ENCODE measurements at places on chromosomes 12 and 14.

GRCh38 chr14:77314043-77314442, 6.6 kb downstream of the POMT2 start:
- DNase-seq: no peak

GRCh38 chr12:49598527-49598926, 6.9 kb downstream of the FAM186B start:
- DNase-seq: no peak

GRCh38 chr12:131249246-131250027, 295.7 kb downstream of the ADGRD1 start:
- no peak for DNase-seq

- peak; percentile 84 for DNase-seq
Measured at GRCh38 chr14:53509276-53510244, 356.4 kb upstream of the DDHD1 start.

GRCh38 chr12:117686911-117687377, 281.8 kb downstream of the KSR2 start:
- DNase-seq: no peak

- DNase-seq: no peak
Measured at GRCh38 chr14:24700511-24700910, 66.5 kb upstream of the GZMB start.

DNA sequence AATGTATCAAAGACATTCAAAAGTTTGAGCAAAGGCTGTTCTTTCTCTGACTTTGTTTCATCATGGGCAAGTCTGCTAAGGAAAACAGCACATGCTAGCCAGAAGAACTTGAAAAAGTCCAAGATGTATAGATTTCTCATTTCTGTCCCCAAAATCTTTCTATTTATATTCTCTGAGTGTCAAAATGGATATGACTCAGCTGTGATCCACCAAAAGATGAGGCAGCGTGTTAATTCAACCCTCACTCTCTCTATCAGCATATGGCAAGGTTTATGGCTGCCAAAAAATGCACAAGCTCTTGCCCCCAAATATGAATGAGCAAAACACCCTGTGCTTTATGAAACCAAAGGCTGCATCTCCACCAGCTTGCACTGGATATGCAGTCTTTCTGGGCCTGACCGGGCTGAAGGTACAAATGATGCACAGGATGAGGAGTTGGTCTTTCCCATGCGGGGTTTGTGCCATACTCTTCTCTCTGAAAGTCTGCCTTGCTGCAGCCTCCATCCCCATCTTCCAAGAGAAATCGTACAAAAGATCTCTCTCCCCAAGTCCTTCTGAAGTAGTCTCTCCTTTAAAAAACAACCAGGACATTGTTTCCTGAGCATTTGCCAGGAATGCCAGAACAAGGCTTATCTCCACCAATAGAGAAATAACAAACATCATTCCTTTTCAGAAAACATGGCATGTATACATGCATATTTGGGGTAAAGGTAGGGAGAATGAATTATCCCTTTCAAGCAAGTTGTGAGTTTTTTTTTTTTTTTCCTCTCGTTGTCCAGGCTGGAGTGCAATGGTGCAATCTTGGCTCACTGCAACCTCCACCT, 203.4 kb downstream of the TMX1 start:
- no peak for DNase-seq

DNA sequence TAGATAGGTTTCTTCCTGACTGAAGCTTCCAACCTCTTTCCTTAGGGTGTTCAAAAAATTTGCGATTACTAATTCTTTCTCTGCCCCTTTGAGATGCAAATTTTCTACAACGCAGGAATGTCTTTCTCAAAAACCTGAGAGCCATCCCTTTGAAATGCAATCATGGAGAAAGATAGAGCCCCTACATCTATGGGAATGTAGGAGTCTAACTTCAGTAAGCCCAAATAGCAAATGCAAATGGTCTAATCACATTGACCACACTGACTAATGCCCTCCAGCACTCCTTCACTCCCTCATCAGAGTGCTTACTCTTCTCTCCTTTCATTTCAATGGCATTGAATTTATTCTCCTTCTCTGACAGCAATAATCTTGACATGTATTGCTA, 107.1 kb downstream of the SLC6A15 start:
- DNase-seq: no peak

GRCh38 chr12:4579305-4580102, 17.5 kb downstream of the DYRK4 start:
- DNase-seq: no peak

GRCh38 chr12:108004319-108004718, 124.8 kb upstream of the WSCD2 start:
- no peak for DNase-seq

GRCh38 chr14:38311655-38312054, 55.8 kb upstream of the CLEC14A start:
- DNase-seq: no peak

- DNase-seq: no peak
Measured at GRCh38 chr12:128611736-128612135, 212.0 kb downstream of the SLC15A4 start.

GRCh38 chr12:70553391-70553859, 83.8 kb downstream of the PTPRB start:
- DNase-seq: no peak

DNA sequence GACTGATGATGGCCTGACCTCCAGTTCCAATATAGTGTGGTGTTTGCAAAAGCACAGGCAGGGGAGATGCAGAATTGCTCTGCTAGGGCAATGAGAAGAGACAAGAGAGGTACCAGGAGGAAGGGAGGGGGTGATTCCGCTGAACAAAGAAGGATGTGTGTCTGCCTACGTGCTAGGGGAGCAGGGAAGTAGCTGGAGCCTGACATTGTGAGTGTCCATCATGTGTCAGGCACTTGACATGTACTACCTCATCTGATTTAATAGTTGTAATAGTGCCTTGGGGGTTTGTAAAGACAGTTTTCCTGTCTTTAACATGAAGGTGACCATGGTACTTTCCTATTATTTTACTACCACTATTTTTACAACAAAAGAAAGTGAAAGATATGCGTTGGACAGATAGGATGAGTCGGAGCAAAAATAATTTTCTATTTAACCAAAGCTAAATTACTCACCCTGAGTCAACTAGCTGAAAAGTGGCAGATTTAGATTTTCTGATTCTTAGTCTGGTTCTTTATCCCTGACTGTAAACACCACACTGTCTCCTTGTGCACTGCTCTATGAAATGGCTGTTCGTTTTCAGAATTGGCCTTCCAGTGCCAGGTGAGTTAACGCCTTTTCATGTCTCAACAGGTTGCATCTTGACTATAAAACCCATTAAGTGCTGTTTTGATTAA, 33.7 kb upstream of the TEAD4 start:
- DNase-seq: no peak

- DNase-seq: no peak
Measured at GRCh38 chr14:35407306-35407630, 2.7 kb upstream of the NFKBIA start.

- no peak for DNase-seq
Measured at GRCh38 chr12:102539651-102540553, 59.5 kb upstream of the IGF1 start.

GRCh38 chr12:11916771-11917170, 154.0 kb upstream of the BCL2L14 start:
- no peak for DNase-seq

- no peak for DNase-seq
Measured at GRCh38 chr14:36214476-36215216, 38.1 kb upstream of the PTCSC3 start.

DNA sequence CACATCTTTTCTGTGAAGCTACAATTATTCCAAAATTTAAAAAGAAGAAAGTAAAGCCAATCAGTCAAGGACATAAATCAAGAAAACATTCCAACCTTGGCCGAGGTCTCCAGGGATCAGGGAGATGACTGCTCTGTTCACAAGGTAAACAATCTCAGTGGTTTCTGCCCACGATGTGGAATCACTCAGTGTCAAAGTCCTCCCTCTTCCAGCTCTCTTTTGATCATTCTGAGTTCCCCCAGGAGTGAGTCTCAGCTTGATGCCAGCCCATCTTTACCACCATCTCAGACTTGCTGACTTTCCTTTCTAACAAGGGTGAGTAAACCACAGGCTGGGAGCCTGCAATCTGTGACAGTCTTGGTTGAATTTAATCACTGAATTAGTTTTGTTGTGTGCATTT, 4.8 kb upstream of the SERPINA9 start:
- no peak for DNase-seq

- no peak for DNase-seq
Measured at GRCh38 chr14:84535976-84536375, 994.0 kb upstream of the FLRT2 start.

DNA sequence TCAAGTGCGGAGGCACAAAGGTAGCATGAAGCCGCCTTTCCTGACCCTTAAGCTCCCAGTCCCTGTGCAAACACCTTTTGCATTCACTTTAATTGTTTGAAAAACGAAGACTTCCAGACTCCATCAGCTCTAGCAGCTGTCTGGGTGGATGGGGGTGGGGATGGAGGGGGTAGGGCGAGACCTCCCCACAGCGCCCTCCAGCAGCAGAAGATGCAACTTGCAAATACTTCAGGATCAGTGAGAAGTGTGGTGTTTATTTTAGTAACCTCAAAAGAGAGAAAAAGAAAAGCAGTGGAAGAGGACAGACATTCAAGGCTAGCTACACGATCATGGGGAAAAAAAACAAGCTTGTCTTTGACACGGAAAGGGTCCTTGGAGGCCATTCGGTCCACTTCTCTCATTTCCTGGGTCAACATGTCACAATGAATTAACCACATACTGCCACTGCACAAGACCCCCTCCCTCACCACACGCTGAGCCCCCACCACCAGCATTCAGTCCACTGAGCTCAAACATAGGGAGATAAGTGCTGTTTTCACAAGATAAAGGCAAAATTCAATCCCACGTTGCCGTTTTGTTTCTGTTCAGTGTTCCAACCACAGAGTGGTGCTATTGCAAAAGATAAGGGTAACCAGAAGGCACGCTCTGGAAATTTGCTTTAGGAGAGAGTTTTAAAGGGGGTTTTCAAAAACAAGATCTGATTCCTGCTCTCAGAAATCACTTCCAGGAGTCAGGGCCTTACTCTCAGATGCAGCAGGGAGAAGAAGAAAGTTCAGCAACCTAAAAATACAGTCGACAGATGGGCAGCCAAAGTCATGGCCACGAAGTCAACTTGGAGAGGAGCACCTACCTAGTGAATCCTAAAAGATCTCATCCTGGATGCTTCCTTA, 3.3 kb upstream of the NTF3 start:
- no peak for DNase-seq

DNA sequence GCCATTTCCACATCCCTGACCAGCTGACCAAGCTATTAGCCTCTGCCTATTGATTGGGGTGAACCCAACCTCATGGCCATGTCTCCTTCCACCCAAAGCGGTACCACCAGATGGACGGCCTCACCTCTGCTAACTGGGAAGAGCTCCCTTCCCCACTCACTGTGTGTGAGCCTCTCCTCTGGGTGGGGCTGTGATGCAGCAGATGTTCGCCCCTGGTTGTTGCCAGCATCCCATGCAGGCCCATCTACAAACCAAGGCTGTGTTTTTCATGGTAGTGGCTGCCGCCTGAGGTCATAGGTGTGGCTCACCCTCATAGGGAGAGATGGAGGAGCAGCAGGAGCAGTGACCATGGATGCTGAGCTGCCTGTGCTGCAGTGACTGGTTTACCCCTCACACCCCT, 47.6 kb upstream of the RD3L start:
- no peak for DNase-seq

DNA sequence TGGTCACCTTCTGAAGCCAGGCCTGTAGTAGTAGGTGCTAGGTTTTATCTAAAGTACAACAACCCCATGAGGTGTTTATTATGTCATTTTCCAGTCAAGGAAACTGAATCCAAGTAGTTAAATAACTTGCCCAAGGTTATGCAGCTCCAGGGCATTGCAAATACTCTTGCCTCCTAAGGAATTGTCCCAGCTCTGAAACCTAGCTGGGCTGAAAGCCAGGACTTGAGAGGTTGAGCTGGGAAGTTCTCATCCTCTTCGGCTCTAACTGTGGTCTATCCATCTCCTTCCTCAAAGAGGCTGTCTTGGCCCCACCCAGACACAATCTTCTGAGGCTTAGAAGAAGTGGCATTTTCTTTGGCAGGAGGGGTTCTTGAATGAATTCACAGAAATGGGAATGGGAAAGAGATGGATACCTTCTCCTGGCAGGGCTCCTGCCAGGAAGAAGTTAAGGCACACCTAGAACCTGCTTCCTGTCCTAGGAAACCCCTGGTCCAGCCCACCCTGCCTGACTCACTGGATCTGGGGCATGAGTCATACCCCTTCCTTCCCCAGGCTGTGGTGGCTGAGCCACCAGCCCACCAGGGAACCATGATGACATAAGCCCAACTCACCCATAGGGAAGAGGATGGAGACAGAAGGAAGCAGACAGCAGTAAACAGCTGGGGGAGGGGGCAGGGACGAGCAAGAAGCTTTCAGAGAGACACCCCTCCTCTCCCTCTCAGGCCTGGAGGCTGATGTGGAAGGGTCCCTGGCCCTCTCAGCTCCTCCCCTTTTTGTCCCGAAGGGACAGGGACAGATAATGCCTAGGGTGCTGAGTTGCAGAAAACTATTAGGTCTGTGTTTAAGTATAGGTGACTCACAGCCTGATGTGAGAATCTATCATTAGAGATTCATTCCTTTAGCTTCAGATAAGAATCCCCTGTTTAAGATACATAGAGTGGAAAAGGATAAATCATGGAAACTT, 2.1 kb upstream of the PLEK2 start:
- DNase-seq: no peak

- DNase-seq: peak; percentile 29
Measured at GRCh38 chr14:76456200-76456599, 80.3 kb downstream of the ESRRB start.

DNA sequence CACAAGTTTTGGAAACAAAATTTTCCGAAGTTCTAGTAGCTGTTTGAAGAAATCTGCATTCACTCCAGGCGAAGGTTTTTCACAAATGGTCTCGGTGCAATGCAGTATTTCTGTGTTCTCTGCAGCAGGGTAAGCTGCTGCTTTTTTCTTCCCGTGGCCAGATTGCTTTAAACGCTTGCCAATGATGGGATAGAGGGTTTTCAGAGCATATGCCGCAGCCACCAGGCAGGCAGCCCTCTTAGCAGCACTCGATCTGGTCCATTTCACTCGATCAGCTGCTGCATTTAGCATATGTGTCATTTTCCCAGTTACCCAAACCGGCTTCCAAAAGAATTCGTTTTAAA, 315 bp downstream of the ABCD2 start:
- no peak for DNase-seq

- DNase-seq: no peak
Measured at GRCh38 chr12:4274396-4275015, 944 bp downstream of the CCND2 start.

GRCh38 chr14:85325134-85326017, 204.6 kb upstream of the FLRT2 start:
- DNase-seq: no peak

GRCh38 chr14:81273961-81274575, 53.3 kb upstream of the GTF2A1 start:
- DNase-seq: no peak

DNA sequence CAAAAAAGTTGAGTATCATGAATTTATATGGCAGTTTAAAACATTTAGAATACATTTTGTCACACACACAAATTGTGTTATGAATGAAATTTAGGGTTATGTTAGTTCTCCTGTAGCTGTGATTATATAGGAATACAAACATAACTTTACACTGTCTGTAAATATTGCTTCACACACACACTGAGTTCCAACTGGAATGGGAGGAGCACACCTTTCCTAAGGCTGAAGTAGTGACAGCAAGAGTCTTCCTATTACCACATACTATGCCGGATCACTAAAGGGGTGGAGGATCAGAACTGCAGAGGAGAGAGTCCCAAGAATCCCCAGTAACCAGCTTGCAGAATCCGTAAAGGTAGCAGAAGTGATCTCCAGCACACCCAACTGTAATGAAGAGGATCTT, 63.7 kb downstream of the DNAI7 start:
- DNase-seq: no peak
